ENCODE measurements at places on chromosomes 2 and 18.

DNA sequence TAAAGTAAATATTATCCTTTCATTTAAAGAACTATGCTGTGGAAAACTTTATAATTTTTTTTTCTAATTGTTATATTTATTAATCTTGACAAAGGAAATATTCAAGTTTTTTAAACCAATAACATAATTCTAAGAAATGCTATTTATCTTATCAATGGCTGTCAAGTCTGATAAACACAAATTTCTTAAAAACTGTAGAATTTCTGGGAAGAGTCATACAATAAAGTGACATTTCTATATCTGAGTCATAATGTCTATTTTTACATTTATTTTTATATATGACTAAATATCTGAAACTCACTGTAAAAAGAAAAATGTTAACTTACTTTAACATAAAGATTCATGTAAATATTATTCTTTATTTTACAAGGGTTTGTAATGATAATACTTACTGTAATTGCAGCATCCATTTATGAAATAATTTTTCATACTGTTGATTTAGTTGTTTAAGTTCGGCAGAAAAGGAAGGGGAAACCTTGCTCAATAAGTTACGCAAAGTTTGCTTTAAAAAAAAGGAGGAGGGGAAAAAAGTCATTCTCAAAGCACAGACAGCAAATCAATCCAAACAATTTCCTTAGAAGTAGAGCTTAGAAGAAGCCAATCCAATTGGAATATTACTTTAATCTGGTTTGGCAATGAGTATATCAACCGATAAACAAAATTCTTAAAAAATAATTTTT lies 32.4 kb downstream of the ORC2 start:
- no peak for DNase-seq

- DNase-seq, result no peak
Observed at GRCh38 chr2:128596396-128597120, 277.9 kb upstream of the HS6ST1 start.

GRCh38 chr2:203914546-203915182 lies 21.9 kb upstream of the ICOS start:
- DNase-seq, result no peak

DNA sequence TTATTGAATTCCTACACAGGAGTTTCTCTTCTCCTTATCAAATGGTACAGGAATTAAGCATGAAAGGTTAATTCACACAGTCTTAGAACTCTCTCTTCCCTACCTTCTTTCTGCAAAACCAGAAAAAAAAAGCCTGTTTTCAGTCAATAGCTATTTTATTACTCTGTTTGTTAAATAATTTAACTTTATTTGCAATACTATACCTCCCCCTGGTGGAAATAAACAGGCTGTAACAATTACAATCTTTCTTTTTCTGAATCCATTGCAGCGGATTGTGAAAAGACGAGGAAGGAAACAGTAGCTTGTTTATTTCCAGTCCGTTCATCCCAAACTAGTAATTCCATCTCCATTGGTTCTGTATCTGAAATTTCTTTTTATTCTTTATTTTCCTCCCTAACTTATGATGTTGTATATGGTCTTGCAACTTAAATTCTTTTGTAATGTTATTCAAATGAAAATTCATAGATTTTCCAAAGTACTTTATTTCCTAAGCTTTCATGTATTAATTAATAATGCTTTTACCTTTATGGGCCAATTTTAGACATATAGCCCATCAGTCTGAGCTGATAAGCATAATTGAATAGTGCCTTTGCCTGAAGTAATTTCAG lies 165.2 kb downstream of the SH3BP4 start:
- no peak for DNase-seq

GRCh38 chr2:146235158-146235557 lies 1609.7 kb upstream of the ACVR2A start:
- DNase-seq, result no peak

- no peak for DNase-seq
Observed at GRCh38 chr2:181526014-181526413, 68.8 kb downstream of the ITGA4 start.

- no peak for DNase-seq
Observed at GRCh38 chr2:230161184-230161583, 58.6 kb downstream of the SP110 start.

- peak; percentile 13 for DNase-seq
Observed at GRCh38 chr2:57720728-57721627, 325.6 kb upstream of the VRK2 start.

GRCh38 chr2:96727431-96727830 lies 12.4 kb downstream of the LMAN2L start:
- DNase-seq, result no peak

DNA sequence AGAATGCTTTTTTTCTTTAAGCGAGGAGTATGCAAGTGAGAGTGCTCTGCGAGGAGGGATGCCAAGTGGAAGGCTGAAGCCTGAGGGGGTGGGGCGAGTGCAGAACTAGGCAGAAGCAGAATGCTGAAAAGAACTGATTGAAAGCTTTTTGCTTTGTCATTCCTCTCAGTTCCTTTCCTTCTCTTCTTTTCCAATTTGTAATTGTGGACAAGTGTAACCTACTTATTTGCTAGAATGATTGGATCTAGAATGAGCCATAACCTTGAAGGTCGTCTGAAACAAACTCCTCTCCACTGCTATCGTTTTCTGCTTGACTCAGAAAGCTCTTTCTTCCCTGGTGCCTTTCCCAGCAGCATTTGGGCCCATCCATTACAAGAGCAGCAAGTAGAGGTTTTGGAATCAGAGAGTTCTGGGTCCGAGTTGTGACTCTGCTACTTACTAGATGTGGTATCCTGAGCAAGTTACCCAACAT lies 115.3 kb downstream of the METTL8 start:
- DNase-seq, result no peak

- DNase-seq, result no peak
Observed at GRCh38 chr2:118830118-118830517, 17.3 kb downstream of the EN1 start.

- DNase-seq, result no peak
Observed at GRCh38 chr2:26697425-26697824, 4.9 kb downstream of the KCNK3 start.

DNA sequence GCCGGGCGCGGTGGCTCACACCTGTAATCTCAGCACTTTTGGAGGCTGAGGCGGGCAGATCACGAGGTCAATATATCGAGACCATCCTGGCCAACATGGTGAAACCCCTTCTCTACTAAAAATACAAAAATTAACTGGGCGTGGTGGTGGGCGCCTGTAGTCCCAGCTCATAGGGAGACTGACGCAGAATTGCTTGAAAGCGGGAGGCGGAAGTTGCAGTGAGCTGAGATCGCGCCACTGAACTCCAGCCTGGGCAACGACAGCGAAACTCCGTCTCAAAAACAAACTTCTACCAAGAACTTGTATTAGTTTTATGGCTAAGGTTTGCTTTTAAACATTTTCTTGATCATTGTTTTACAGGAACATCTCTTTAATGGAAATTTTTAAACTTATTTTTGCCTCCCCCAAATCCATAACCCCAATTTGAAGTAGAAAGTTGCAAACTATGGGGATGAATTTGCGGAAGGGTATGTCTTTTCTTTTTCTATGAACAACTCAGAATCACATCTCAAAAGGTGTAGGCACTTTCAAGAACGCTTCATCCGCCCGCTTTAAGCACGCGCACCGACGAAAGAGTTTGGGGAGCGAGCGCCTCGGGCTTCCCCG lies 46.8 kb upstream of the PTMA start:
- no peak for DNase-seq

DNA sequence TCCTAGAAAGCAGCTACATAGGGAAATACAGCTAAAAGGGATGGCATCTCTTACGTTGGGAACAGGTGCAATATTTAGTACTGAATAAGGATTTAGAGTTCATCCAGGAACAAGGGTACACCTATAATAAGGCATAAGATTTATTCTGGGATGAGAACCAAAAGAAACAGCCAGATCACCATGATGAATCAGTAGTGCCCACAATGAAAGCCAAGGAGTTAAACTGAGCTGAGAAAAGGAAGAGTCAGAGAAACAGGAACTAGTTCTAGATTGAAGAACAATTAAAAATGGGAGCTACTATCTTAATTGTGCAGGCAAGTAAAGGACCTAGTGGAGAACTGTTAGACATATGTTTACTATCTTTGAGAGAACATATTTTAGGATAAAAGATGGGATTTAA lies 692.3 kb downstream of the LRP1B start:
- no peak for DNase-seq

GRCh38 chr2:173171924-173172643 lies 96.4 kb downstream of the MAP3K20 start:
- no peak for DNase-seq

DNA sequence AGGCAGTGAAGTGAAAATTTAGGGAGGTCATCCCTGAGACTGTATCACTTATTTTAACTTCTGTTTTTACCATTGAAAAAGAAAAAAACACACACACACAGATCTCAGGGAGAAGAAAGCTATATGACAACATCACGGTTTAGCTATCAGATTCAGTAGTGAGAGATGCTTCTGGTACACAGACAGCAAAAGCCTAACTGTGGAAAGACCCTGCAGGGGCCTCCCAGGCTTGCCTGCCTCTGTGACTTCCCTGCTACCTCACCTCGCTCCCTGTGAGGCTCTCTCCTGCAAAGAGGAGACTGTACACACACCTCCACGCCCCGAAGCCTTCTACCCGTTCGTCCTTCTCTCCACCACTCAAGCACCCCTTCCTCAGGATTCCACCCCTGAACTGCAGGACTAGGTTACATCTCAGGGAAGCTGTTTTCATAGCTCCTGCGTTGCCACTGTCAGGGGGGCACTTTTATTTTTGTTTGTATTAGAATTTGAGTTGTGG lies 86.3 kb downstream of the EPB41L3 start:
- no peak for DNase-seq

DNA sequence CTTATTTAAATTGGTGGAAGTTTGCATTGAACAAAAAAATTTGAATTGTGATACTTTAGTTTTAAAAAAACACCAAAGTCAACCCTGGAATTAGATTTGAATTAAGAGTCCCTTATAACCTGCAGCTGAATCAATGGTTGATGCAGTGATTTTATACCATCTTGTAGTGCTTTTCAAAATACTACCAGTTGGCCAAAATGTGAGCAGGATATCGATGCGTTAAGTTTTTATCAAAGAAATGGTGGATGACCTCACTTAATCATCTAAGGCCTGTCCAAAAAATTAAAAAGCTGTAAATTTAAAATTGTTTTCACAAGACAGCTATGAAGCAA lies 48.2 kb downstream of the OSBPL6 start:
- DNase-seq, result no peak

- no peak for DNase-seq
Observed at GRCh38 chr2:1132328-1132969, 181.8 kb downstream of the SNTG2 start.

DNA sequence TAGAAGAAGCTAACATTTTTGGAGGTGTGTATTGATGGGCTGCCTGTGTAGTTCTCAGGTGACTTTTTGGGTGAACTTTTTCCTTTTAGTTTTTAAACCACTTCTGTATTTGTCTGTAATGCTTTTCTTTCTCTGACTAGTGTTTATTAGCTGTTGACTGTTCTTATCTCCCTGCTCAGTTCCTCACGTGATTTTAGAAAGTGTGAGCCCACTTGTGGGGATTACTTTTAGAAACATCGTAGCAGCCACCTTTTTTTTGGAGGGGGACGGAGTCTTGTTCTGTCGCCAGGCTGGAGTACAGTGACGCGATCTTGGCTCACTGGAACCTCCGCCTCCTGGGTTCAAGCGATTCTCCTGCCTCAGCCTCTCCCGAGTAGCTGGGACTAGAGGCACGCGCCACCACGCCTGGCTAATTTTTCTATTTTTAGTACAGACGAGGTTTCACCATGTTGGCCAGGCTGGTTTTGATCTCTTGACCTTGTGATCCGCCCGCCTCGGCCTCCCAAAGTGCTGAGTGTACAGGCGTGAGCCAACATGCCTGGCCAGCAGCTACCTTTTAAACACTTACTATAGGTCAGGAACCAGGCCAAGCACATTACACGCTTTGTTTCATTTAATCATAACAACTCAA lies 9.2 kb upstream of the CDKL4 start:
- DNase-seq, result no peak
